ENCODE measurements at places on chromosomes 11 and 22.

GRCh38 chr11:116333001-116333535, 439.7 kb downstream of the BUD13 start:
- no peak for DNase-seq

- DNase-seq = no peak
Measured at GRCh38 chr22:50454556-50455075, 20.2 kb downstream of the SBF1 start.

DNA sequence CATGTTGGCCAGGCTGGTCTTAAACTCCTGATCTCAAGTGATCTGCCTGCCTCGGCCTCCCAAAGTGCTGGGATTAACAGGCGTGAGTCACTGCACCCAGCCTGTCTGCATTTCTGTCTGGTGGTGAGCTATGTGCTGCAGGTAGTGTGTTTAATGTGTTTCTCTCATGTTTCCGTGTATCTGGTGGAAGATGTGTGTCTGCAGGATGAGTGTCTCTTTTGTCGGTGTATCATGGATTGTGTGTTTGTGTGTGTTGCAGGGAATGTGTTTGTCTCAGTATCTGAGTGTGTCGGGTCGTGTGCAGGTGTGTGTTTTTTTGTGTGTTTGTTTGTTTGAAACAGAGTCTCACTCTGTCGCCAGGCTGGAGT, 16.1 kb downstream of the SCARF2 start:
- no peak for DNase-seq

DNA sequence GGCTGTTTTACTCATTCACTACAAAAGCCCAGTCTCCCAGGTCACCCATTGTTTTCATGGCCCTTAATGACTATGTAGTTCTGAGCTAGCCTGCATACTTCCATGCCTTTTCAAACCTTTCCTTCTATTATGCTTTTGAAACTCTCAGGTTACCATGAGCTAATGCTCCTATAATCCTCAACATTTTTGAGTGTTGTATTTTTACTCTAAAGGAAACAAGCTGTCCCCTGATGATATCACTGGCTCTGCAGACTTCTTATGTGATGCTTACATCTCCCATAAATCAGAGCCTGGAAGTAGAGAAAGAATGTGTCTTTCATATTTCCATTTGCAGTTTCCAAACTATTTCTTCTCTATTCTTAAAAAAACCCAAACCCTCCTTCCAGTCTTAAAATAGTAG, 159.0 kb upstream of the RAG2 start:
- DNase-seq = no peak

DNA sequence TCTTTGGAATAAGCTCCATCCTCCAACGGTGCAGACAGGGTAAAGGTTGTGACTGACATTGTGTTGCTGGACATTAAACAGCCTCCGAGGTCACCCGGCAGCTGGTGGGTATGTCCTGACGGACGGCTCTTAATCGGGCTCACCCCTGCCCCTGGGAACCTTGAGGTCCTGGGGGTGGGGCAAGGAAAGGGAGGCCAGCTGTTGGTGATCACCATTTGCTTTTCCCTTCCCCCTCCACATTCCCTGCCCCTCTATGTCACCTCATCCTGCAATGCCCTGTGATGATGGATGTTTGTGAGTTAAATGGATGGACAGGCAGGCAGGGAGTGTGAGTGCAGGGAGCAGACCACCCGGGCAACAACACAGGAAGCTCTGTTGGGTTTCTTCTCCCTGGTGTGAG, 26.3 kb downstream of the APLNR start:
- DNase-seq = no peak

- DNase-seq = no peak
Measured at GRCh38 chr11:57459164-57460021, 935 bp upstream of the RTN4RL2 start.

- no peak for DNase-seq
Measured at GRCh38 chr11:70473186-70473872, 75.0 kb downstream of the CTTN start.

GRCh38 chr11:94768602-94769541, 716 bp downstream of the AMOTL1 start:
- DNase-seq = peak; percentile 25

DNA sequence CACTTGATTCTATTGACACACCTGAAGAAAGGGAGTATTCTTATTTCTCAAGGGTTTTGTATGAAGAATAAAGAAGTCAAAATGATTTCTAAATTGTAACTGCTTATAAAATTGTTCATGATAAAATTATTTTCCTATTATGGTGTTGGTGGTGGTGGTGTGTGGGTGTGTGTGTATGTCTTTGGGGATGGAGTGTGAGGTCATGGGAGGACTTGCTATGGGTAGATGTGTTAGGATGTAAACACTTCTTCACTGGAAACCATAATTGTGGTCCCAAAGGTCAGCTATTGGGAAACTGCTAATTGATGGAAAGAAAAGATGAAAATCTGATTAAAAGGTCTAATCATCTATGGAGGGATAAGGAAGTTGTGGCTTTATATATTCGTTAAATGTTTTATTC, 5.1 kb downstream of the TRIM22 start:
- DNase-seq = no peak

DNA sequence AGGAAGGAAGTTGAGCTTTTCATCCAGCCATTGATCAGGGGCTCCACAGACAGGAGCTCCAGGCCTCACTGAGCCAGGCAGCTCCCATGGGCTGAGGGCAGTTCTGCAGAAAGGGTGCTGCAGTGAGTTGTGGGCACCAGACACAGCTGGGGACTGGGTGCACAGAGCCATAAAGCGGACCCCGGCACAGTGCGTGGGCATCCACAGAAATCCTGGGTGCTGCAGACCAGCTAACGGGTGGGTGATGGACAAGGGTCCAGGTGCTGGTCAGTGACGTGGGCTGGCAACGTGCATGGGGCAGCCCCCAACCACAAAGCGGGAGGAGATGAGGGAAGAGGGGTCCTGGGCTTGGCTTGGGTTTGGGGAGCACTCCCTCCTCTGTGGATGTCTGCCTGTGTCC, 19.4 kb upstream of the GAL start:
- DNase-seq = no peak

DNA sequence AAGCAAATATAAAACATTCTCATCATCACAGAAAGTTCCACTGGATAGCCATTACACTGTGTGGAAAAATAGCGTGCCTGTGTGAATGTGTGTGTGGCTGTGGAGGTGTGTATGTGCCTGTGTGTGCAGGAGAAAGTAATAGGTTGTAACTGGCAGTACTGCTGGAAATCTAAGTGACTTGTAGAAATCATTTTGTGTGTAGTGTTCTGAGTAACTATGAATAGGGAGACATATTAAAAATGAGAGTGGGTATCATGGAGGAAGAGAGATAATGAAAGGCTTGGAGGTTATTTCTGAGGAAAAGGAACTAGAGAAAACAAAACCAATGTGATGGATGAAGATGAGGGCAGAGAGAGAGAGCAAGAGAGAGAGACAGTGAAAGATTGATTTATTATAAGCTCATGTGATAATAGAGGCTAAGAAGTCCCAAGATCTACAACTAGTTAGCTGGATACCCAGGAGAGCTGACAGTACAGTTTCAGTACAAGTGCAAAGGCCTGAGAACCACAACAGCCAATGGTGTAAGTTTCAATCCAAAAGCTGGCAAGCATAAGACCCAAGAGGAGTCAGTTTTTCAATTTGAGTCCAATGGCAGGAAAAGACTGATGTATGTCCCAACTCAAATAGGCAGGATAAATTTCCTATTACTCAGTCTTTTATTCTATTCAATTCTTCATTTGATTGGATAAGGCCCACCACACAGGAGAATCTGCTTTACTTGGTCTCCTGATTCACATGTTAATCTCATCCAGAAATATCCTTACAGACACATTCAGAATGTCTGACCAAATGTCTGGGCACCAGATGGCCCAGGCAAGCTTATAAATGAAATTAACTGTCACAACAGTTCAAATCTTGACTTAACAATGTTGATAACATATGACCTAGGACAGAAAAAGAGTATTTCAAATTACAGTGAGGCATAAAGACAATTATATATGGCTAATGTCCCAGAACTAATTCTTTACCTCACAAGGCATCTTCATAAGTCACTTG, 14.9 kb downstream of the KBTBD3 start:
- DNase-seq = no peak

GRCh38 chr11:297051-297585, 2.2 kb downstream of the IFITM5 start:
- DNase-seq = no peak

DNA sequence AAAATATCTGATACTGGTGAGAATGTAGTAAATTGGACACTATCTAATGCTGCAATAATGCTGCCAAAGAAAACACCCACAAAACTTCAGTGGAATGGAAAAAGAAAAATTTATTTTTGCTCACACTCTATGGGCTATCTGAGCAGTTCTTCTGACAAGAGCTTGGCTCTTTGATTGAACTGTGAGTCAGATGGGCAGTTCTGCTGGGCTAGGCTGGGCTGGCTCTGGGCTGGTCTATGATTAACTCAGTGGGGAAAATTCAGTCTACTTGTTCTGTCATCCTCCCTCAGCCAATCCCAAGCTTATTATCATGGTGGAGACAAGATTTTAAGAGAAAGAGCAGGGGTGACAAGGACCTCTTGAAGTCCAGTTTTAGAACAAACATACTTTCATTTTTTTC, 1404.8 kb downstream of the LRRC4C start:
- DNase-seq = peak; percentile 33

DNA sequence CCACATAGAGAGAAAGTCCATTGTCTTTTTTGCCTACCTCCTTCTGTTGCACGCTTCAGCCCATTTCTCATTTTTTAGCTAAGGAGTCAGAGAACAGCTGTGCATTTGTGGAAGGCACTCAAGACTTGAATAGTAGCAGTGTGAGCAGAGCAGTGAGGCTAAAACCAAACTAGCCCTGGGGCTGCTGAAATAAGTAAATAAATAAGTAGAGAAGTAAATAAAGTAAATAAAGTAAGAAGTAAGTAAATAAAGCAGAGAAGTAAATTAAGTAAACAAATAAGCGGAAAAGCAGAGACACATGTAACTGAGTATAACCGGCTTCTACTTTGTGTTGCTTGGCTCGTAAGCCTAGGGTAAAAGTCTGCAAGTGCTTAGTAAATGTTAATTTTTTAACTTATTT, 2.4 kb upstream of the OR52L1 start:
- no peak for DNase-seq

GRCh38 chr11:116828632-116829524, 829 bp upstream of the APOC3 start:
- no peak for DNase-seq

DNA sequence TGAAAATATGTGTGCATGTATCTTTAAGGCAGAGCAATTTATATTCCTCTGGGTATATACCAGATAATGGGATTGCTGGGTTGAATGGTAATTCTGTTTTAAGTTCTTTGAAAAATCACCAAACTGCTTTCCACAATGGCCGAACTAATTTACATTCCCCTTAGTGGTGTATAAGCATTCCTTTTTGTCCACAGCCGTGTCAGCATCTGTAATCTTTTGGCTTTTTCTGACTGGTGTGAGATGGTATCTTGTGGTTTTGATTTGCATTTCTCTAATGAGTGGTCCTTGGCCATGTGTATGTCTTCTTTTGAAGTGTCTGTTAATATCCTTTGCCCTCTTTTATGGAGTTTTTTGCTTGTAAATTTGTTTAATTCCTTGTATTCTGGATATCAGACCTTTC, 24.3 kb downstream of the CCDC15 start:
- no peak for DNase-seq
